ENCODE measurements at places on chromosomes 2 and 18. TPM values are rescaled to one million over a fixed set of nuclear protein-coding genes. Genes with fewer than 3 reads are reported as not detected.

- no peak overlapping the region for H3K27ac ChIP-seq
- no peak for DNase-seq
- H3K4me3 ChIP-seq, result no peak overlapping the region
Measured at GRCh38 chr2:216796115-216796840, 63.6 kb downstream of the TNP1 start.

DNA sequence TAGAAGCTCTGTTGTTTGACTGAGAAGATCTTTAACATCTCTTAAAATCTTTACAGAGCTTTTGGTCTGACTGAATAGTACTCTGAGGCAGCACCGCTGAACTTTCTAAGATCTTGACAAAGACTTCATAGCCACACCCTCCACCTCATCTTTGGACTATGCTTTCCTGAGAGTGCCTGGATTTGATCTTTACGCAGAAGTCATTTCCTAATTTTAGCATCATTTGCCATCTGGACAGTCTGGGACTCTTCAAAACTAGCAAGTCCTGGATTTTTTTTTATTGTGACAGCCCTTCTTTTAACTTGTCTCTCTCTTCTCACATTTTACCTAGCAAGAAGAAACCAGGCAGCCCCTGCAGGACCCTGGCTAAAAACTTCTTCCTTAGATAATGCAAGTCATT is 188.8 kb downstream of the CTIF start:
- H3K36me3 ChIP-seq, result no peaks in the 10 kb centered on the region
- no peak overlapping the region for H3K27ac ChIP-seq
- no peaks in the 10 kb centered on the region for H3K27me3 ChIP-seq

DNA sequence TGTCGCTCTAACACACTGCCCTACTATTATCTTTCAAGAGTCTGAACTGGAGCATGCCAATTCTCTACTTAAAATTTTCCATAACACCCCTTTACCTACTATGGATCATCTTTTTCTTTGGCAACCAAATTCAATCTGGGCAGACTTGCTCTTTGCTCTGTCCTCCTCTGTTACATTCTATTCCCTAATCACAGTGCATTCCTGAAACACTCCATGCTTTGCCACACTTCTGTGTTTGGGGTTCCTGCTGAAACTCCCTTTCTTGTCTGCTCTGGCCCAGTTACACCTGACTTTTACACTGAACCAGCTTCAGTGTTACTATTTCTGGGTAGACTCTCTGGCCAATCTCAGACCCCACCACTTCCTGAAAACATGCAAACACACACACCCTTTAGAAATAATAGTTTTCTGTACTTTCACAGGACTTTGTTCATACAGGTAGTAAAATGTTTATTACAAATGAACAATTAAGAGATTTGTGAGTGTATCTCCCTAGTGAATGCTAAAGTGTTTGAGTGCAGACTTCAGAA is 119.9 kb upstream of the DCC start:
- no peak overlapping the region for H3K27ac ChIP-seq
- H3K4me1 ChIP-seq, result no peaks in the 10 kb centered on the region
- DNase-seq, result no peak
- H3K27me3 ChIP-seq, result no peaks in the 10 kb centered on the region
- H3K4me3 ChIP-seq, result no peak overlapping the region

GRCh38 chr2:207044379-207045362 is 105.4 kb downstream of the CPO start:
- DNase-seq, result no peak
- no peaks in the 10 kb centered on the region for H3K27me3 ChIP-seq
- no peaks in the 10 kb centered on the region for H3K4me1 ChIP-seq

CPO gene
- not detected for total RNA-seq
